ENCODE measurements at places on chromosomes 4 and X. TPM values are rescaled to one million over a fixed set of nuclear protein-coding genes. Genes with fewer than 3 reads are reported as not detected.

IBSP gene
- total RNA-seq, result not detected

RHOH gene
- 0.46 TPM for total RNA-seq

GC gene
- not detected for total RNA-seq

CTAG1B gene
- not detected for total RNA-seq

L1CAM gene
- 182 TPM for total RNA-seq

USP11 gene
- 183 TPM for total RNA-seq

CT55 gene
- not detected for total RNA-seq

P2RY8 gene
- total RNA-seq, result under 0.01 TPM

HHIP gene
- 5.1 TPM for total RNA-seq

MAGEA9B gene
- total RNA-seq, result not detected

RTL3 gene
- not detected for total RNA-seq

ANOS1 gene
- 92.7 TPM for total RNA-seq

C4orf50 gene
- total RNA-seq, result 19.4 TPM

PAGE5 gene
- total RNA-seq, result not detected

NAT8L gene
- 25.6 TPM for total RNA-seq

HTN3 gene
- total RNA-seq, result not detected

FHDC1 gene
- total RNA-seq, result 8.5 TPM

PF4V1 gene
- total RNA-seq, result 1.6 TPM

CYTL1 gene
- 0.69 TPM for total RNA-seq

S100G gene
- total RNA-seq, result not detected

CCDC158 gene
- 7.2 TPM for total RNA-seq

PAGE2 gene
- total RNA-seq, result not detected

PRR32 gene
- total RNA-seq, result not detected

EVC gene
- 3.0 TPM for total RNA-seq

TRMT10A gene
- 5.8 TPM for total RNA-seq

SPANXB1 gene
- total RNA-seq, result not detected

KIAA1210 gene
- total RNA-seq, result under 0.01 TPM

GPR34 gene
- 17.1 TPM for total RNA-seq

GPAT3 gene
- total RNA-seq, result 1.2 TPM

ELF4 gene
- 0.23 TPM for total RNA-seq

VGLL1 gene
- not detected for total RNA-seq

SMR3B gene
- not detected for total RNA-seq

RIPPLY1 gene
- total RNA-seq, result not detected

Data from diencephalon (tissue), 1 donor.